ENCODE measurements at places on chromosomes 11 and 22. TPM values are rescaled to one million over a fixed set of nuclear protein-coding genes. Genes with fewer than 3 reads are reported as not detected.

DNA sequence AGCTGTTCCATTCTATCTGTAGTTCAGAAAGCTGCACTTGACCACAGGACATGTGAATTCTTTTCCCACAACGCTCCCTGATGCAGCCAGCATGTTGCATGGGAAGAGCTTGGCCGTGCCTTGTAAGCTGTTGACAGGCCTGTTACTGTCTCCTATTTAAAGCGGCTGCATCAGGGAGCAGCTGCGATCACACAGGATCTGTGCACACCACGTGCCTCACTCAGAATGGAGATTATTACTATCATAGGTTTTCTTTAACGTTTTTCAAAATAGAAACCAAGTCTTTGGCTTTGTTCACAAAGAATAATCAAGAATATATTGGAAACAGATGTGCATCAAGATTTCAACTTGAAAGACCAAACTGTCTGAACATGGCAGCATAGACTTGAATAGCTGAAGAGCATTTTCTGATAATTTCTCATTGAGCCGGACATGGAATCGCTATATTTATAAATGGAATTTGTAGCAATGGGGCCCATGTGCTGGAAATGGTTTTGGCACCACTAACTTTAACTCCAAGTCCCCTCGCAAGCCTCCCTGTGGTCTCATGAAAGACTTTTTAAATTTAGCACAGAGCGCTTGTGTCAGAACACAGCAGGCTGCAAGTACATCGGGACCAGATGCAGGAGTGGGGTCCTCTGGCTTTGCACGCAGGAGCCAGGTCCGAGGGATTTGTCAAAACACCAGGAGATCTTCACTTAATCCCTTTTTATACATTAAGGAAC, 40.8 kb upstream of the MYO18B start:
- no peak for DNase-seq

DNA sequence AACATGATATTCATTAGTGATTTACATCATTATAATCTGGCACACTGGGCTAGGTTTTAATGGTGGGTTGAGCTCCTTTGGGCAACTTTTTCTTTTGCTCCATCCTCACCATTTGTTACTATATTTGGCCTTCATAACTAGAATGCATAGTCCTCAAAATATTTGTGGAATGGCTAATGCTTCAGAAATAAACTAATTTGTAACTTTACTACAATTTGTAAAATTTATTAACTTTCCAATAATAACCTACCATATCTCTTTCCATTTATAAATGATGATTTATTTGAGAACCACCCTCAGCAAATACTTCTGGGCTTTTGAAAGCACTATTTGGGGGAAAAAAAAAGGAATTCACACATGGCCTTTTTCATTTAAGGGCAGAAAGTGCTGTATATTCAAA, 79.7 kb downstream of the LARGE2 start:
- DNase-seq: no peak

Gene LINC01488
- not detected for total RNA-seq

GRCh38 chr22:44683881-44684280, 18.1 kb upstream of the PRR5 start:
- DNase-seq: no peak

GRCh38 chr11:19076744-19077589, 16.4 kb upstream of the MRGPRX2 start:
- DNase-seq: peak; percentile 39

- no peak for DNase-seq
Observed at GRCh38 chr11:69646493-69647389, 5.8 kb downstream of the CCND1 start.

DNA sequence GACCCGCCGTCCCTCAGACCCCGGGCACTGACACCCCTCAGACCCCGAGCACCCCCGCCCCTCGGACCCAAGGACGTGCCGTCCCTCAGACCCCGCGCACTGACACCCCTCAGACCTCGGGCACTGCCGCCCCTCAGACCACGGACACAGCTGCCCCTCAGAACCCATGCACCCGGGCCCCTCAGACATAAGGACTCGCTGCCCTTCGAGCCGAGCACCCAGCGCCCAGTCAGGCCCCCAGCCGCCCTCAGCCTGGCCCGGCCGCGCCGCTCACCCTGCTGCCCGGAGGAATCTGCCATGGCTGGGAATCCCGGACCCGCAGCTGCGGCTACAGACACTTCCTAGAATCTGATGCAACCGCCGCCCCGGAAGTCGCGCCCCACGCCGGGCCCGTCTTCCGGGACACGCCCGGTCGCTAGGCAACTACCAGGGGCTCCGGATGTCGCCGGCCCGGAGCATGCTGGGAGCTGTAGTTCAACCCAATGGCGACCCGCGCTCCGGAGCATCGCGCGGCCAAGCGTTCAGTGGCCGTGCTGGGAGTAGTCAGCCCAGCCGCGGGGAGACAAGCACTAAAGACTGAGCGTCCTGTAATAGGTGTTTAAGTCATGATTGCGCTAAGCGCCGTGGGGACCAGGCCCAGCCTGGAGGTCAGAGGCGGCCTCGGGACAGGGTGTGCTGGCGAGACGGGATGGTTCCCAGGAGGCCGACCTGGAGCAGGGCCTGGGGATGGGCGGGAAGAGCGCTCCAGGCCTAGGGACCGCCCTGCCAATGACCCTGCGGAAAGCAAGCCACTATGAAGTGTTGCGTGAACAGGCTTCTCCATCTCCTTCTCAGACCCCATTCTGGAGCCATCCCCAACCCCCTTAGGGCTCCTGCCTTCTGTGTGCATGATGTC, at the start of gene CARS1:
Gene CARS1 (minus strand): TSS at position 355 of the 895 bp plus-strand sequence. CDS start 56 bp downstream, at position 299.
- DNase-seq: peak; percentile 82

GRCh38 chr11:114000526-114000925, 25.6 kb downstream of the HTR3A start:
- DNase-seq: no peak

Gene CRYBB2
- total RNA-seq: not detected

Gene CHRDL2
- not detected for total RNA-seq

Gene SCN4B
- total RNA-seq: 1.2 TPM

- no peak for DNase-seq
Observed at GRCh38 chr11:121449626-121450025, 2.5 kb upstream of the SORL1 start.

DNA sequence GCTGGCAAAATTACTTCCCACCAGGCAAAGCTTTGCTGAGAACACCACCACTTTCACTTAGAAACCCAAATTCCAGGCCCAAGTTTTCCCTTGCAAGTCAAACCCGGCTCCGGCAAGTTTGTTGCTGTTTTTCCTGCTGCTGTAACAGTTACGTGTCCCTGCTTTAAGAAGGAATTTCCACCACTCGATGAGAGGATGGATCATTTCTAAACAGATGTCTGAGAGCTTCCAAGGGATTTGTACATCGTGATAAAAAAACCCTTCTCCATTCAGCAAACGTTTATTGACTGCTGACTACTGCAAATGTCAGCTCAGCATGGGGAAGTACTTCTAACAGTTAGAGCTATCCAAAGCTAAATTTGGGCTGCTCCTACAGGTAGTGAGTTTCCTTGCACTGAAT, 19.7 kb downstream of the P2RX3 start:
- DNase-seq: no peak

DNA sequence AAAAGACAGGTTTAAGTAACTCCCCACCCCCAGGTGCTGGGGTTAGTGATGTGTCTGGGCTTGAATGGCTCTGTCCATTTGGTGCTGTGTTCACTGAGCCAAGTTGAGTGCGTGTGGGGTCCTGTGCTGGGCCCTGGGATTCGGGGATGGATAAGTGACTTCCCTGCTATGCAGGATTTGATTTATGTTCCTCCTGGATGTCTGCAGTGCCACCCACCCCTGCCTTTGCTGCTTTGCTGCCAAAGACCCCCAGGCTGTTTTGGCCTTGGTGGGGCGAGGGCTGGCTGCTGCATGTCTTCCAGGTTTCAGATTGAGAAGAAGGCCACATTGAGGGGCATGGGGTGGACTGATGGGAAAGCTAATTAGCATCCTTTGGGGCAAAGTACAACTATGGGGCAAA, 77.9 kb upstream of the PARVG start:
- no peak for DNase-seq

Gene KCNJ1
- not detected for total RNA-seq

- no peak for DNase-seq
Observed at GRCh38 chr11:61697764-61698163, 17.6 kb downstream of the DAGLA start.

GRCh38 chr11:95611827-95612226, 177.8 kb downstream of the FAM76B start:
- no peak for DNase-seq

- peak; percentile 31 for DNase-seq
Observed at GRCh38 chr11:46122945-46123715, 1.9 kb upstream of the PHF21A start.

- DNase-seq: peak; percentile 46
Observed at GRCh38 chr11:84714316-84714780, 912.8 kb downstream of the DLG2 start.

- DNase-seq: peak; percentile 22
Observed at GRCh38 chr22:36274531-36274930, 21.6 kb downstream of the APOL1 start.

- DNase-seq: no peak
Observed at GRCh38 chr11:75479597-75480145, 46.1 kb downstream of the GDPD5 start.

DNA sequence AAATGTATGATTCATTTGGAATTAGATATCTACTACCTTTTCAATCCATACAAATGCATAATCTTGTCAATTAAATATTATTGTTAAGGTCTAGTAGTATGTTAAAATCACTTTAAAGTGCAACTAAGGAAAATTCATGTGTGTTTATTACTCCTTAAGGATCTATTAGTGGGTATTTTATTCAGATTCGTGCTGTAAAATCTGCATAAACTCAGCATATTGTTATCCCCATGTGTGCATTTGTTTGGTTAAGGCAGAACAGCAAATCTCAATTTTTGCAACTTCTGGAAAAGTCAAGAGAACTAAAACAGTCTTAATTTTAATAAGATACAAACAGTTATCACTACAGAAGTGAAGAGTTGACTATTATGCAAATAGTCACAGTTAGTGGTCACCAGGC, 234.5 kb downstream of the SOX6 start:
- DNase-seq: no peak

DNA sequence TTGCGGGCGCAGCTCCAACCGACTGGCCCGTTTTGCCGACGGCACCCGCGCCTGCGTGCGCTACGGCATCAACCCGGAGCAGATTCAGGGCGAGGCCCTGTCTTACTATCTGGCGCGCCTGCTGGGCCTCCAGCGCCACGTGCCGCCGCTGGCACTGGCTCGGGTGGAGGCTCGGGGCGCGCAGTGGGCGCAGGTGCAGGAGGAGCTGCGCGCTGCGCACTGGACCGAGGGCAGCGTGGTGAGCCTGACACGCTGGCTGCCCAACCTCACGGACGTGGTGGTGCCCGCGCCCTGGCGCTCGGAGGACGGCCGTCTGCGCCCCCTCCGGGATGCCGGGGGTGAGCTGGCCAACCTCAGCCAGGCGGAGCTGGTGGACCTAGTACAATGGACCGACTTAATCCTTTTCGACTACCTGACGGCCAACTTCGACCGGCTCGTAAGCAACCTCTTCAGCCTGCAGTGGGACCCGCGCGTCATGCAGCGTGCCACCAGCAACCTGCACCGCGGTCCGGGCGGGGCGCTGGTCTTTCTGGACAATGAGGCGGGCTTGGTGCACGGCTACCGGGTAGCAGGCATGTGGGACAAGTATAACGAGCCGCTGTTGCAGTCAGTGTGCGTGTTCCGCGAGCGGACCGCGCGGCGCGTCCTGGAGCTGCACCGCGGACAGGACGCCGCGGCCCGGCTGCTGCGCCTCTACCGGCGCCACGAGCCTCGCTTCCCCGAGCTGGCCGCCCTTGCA, 1.0 kb downstream of the FJX1 start:
- peak; percentile 22 for DNase-seq

Gene ROM1
- total RNA-seq: 2.8 TPM

Gene BRSK2
- total RNA-seq: not detected

- no peak for DNase-seq
Observed at GRCh38 chr11:96257972-96258934, 84.7 kb downstream of the MAML2 start.

- DNase-seq: peak; percentile 65
Observed at GRCh38 chr11:9748361-9748970, 84.6 kb downstream of the SWAP70 start.

Gene MMP13
- under 0.01 TPM for total RNA-seq

Gene SLC6A5
- total RNA-seq: not detected

Gene EXPH5
- total RNA-seq: 22.3 TPM

Gene TUB
- total RNA-seq: 0.26 TPM

Gene VWCE
- 0.26 TPM for total RNA-seq

DNA sequence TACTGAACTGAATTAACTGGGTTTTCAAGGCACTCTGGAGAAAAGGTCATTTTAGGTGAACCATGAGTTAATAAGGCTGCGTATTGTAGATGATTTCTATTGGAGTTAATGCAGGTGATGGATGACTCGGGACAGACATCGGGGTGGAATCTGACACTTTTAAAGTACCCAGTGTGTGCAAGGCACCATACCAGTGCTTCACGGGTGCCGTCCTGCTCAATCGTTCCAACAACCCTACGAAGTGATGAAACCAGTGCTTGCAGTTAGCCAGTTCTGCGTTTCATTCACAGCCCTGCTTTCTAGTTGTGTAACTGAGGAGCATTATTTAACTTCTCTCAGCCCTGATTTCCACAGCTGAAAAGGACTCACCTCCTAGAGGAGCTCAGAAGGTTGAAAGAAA, 216.5 kb downstream of the BARX2 start:
- DNase-seq: no peak

Gene CRYAB
- total RNA-seq: not detected

- DNase-seq: no peak
Observed at GRCh38 chr11:67002921-67003411, 20.0 kb upstream of the SYT12 start.

GRCh38 chr11:122656631-122657101, 1.1 kb downstream of the UBASH3B start:
- DNase-seq: peak; percentile 33

DNA sequence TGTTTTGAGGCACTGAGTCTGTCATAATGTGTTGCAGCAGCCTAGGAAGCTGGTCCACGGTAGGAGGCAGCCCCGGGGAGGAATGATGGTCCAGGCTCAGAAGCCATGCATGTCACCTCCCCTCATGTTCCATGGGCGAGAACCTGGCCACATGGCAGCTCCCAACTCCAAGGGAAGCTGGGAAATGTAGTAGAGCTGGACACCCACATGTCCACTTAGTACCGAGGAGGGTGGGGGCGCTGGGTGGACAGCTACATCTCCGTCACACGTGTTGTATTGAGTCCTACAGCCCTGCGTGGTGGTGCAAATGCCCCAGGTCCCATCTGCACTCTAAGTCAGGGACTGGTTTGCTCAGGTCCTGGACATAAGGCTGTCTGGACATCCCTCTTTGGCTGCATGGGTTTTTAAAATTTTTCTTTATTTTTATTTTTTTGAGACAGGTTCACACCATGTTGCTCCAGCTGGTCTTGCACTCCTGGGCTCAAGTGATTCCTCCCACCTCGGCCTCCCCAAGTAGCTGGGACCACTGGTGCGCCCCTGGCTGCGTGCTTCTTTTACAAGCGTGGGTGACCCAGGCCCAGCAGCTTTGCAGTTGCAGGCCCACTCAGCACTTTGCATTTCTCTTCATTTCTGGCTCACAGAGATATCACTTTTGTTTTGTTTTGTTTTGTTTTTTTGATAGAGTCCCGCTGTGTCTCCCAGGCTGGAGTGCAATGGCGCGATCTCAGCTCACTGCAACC, 3.9 kb upstream of the CTTN start:
- DNase-seq: no peak

GRCh38 chr22:23909296-23909898, 15.2 kb downstream of the MIF start:
- no peak for DNase-seq
